ENCODE measurements at places on chromosomes 2 and 18.

DNA sequence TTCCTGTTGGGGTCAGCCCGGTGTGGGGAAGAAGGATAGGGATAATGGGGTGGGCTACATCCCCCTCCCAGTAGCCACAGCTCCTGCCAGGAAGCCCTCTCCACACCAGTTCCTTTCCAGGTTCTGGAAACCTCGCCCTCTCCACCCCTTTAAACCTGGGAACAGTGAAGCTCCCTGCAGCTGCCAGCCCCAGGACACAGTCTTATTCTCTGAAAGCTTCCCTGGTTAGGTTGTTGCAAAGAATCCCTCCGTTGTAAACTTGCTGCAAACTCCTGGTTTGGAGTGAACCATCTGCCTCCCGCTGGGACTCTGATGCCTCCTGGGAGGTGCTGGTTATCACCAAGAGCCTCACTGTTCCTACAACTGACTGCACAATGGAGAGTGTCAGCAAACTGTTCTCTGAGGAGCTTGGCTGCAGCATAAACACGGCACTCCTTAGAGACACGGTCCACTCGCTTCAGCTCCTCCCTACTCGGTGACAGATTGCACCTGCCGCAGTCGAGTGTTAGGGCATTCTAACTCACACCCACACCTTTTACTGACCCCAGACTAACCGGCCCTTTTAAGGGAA, 261.8 kb upstream of the RAB6C start:
- DNase-seq, result no peak

DNA sequence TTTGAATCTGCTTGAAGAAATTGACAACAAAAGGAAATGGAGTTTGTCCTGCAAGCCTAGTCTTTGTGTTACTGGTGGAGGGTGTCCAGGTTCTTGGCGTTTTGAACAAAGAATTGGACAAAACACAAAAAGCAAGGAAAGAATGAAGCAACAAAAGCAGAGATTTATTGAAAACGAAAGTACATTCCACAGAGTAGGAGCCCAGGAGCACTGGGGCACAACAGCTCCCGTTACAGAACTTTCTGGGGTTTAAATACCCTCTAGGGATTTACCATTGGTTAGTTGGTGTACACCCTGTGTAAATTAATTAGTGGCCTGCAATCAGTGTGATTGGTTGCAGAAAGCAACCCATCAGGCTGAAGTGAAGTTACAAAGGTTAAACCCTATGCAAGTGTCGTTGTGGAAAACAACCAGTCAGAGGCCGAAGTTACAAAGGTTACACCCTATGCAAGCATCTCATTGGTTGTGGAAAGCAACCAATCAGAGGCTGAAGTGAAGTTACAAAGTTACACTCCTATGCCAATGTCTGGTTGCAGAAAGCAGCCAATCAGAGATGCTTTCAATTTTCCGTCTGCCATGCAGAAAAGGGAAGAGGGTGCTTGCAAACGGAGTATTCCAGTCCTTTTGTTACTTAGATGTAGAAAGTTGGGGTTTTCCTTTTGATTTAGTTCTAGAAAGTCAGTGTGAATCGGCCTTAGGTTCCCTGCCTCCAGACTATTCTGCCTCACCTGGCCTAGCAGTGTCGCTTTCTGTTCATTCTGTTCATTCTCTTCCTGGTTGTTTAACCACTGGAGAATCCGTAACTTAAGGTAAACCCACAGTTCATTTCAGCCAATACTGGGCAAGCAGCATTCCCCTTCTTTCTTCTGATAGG, 47.6 kb upstream of the PTH2R start:
- no peak for DNase-seq

- no peak for DNase-seq
Observed at GRCh38 chr2:46273225-46273863, 23.9 kb upstream of the EPAS1 start.

DNA sequence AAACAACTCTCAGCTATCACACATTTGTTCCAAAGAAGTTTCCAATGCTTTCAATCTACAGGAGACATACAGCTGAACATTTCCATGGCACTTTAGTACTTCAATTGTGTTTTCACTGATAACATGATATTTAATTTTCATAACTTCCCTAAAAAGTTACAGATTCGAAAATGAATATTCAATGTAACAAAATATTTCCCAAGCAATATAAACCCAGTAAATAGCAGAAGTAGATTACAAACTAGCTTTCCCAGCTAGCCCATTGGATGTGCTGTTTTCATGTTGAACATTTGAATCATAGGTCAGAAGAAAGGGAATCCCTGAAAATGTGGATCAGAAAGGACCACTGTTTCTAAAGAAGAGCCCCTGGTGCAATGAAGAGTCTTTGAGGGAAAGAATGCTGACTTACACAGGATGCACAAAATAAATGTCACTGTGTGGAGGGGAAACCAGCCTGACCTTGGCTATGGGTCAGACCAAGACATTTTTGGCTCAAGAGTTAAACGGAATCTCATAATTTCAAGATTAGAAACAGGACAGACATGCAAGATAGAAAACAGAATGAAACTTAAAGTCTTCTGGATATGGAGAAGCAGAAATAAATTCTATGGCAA, 22.5 kb downstream of the CYTIP start:
- DNase-seq, result no peak

- no peak for DNase-seq
Observed at GRCh38 chr18:32358529-32358928, 112.2 kb downstream of the GAREM1 start.

GRCh38 chr2:237600205-237600846, 9.8 kb upstream of the RAB17 start:
- DNase-seq, result no peak

- no peak for DNase-seq
Observed at GRCh38 chr2:21038403-21039073, 5.3 kb downstream of the APOB start.

GRCh38 chr2:66366619-66367018, 68.3 kb upstream of the MEIS1 start:
- no peak for DNase-seq

- no peak for DNase-seq
Observed at GRCh38 chr2:135935914-135936313, 49.5 kb downstream of the DARS1 start.

GRCh38 chr2:99868260-99868659, 274.1 kb downstream of the AFF3 start:
- DNase-seq, result no peak

DNA sequence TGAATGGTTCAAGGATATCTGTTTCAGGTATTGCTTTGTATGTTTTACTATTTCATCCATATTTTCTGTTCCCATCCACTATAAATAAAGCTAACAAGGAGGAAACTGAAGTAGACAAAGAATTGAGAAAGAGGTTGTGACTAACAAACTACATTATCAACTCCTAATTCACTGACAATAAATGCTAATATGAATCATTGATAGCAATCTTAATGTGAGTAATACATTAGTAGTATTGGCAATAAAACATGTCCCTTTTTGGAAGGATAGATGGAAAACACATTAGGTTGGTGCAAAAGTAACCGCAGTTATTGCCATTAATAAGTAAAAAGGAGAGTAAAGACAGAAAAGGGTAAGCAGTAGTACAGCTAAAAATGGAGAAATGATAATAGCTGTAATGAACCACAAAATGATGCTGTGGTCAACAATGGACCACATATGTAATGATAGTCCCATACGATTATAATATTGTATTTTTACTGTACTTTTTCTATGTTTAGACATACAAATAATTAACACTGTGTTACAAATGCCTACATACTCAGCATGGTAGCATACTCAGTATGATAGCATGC, 104.7 kb downstream of the THADA start:
- DNase-seq, result no peak

DNA sequence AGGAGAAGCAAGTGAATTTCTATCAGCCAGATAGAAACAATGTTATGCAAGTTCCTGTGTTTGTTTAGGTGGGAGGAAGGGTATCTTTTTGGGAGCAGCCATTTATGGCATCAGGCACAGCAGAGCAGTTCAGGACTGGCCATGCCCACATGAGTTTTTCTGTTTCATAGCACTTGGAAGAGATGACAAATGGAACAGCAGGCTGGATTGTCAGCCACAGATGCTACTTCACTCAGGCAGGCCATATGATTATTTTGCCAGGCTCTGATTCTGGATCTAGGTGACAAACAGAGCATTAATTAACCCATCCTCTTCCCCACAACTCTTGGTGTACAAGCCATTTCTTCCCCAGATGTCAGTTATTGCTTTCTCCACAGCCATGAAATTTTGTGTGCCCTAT, 63.8 kb downstream of the GALNT13 start:
- no peak for DNase-seq

- DNase-seq, result no peak
Observed at GRCh38 chr2:28523902-28524301, 28.0 kb downstream of the PLB1 start.

DNA sequence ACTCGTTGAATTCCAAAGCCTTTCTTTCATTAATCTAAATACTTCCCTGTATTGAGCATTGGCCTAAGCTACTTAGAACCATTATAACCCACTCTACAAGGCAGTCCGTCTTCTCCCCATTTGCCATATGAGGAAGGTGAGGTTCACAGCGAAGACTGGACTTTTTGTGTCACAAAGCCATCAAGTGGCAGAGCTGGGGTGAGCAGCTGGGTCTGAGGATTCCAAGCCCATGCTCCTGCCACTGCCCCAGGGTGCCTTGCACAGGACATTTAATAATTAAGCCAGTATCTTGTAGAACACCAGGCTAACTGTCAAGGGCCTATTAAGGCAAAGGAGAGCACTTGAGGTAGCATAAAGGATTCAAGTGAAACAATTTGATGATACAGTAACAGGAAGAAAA, 68.8 kb upstream of the ZNF397 start:
- DNase-seq, result no peak

- no peak for DNase-seq
Observed at GRCh38 chr2:96540136-96540535, 3.6 kb downstream of the ARID5A start.

DNA sequence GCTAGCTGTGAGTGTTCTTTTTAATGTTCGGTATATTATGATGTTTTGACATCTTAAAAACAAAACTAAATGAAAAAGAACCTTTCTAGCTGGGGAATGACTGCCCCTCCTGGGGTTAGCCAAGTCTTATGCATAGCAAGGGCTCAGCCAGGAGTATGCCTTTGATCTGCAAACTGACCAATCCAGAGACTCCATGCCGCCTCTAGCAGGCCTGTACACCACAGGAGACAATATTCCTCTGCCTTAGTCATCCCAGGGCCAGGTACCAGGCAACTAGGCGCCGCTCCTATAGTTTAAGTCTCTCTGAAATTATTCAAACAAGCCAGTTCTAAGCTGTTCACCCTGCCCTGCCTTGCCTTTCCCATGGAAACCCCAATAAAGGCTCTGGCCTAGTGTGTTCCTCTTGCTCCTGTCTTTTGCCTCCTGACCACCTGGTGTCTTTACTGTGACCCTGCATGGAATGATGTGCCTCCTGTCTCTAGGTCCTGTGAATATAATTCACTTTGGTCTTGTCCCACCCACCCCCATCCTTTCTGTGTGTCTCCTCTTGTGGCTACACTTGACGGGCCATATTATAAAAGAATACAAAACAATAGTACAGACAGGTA, 52.0 kb upstream of the CHN1 start:
- no peak for DNase-seq

DNA sequence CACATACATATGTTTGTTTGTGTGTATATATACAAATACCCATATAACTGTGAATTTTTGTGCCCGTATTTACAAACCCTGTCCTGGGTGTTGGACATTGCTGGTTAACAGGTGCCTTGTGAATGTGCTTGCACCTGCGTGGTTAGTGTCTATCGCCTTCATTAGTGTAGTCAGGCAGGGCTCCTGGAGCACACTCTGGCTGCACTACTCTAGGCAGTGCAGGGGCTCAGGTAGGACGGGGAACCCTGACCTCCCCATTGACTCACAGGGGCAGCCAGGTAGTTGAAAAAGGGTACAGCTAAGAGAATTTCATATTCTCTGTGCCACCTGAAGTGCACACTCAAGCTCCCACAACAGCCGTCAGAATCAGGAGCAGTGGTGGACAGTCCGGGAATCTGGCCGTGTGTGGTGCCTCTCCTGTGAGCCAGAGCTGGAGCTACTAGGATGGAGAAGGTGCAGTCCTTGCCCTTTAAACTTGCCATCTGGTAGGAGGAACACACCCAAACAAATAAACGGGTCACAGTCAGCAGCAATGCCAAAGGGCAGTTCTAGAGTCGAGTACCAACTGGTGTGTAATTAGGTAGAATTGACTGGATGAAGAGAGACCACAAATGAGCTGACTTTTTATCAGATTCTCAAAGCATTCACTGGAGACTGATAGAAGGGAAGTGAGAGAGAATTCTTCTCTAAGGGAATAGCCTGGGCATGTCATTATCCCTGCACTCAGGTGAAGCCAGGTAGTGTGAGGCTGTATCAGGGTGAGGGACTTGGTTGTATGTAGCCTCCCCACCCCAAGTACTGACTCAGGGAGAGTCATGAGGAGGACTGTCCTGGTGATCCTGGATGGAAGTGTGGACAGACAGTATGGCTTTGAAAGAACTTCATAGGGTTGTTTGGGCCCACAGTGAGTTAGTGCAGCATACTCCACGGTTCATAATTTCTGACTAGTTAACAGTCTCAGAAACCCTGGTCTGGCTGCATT, 44.1 kb downstream of the FARP2 start:
- DNase-seq, result no peak

DNA sequence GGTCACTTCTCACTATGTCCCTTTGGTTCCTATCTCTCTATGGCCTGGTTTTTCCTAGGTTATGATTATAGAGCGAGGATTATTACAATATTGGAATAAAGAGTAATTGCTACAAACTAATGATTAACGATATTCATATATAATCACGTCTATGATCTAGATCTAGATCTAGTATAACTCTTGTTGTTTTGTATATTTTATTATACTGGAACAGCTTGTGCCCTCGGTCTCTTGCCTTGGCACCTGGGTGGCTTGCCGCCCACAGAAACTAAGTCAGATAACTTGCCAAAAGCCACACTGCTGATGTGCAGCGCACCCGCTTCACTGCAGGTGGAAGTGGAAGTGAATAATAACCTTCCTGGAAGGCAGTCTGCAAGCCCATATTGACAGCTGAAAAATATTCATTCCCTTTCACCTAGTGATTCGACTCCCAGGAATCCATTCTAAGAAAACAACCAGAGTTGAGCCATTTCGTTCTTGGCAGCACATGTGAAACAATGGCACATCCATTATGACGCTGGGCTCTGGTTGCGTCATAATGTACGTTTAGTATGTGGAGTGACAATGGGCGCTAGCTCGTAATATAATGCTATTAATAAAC, 725 bp upstream of the ANKRD53 start:
- no peak for DNase-seq

DNA sequence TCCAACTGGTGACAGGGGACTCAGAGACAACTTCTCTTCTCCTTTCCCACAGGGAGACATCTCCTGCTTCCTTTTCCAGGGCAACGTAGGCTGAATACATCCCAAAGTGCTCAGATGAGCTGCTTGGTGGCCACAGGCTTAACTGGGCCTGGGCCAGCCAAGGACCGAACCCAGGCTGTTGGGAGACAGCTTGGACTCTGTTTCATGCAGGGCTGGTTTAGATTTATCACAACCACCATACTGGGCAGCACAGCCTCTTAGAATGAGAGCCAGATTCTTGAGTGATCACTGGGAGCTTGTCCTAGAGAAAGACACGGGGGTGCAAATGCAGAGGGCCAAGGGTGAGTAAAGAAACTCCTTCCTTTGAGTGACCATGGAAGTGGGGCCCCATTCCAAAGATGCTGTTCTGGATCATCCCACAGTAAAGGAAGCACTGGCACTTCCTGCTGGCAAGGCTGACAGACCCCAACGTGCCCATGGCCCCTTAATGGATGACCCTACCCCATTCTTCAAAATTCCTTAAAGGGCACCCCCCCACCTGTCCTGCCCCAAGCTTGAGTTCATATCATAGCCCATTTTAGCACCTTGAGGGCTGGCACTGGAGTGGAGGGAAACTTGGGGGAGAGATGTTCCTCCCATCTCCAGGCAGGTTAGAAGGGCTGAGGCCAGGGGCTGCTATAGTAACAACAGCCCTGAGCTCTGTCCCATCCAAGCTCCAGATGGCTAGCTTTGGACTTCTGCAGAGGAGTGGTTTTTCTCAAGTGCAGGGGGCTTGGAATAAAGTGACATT, 84.1 kb downstream of the CAPN13 start:
- no peak for DNase-seq

Data from CD8-positive, alpha-beta memory T cell (primary cell).